ENCODE measurements at places on chromosomes 16 and 17.

GRCh38 chr17:58335779-58336455 lies 7.3 kb upstream of the TSPOAP1 start:
- DNase-seq, result no peak

GRCh38 chr16:49637933-49638672 lies 217.8 kb downstream of the ZNF423 start:
- no peak for DNase-seq

- no peak for DNase-seq
These were observed 87.8 kb downstream of the PLCG2 start for GRCh38 chr16:81866820-81867440.

DNA sequence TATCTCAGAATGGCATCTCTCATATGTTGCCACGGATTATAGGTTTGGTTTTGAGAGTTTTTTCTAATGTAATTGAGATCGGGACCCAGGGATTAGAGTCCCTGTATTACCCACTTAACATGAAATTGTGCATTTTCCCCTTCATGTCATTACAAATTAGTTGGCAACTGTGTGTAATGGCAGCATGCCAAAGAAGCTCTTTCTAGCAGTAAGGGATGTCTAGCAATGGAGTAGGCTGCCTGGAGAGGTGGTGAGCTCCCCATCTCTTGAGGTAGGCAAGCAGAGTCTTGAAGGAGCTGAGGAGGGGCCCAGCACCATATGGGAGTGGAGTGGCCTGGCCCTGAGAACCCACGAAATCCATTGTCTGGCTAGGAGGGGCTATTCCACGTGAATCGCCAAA lies 10.0 kb upstream of the KATNB1 start:
- no peak for DNase-seq

- DNase-seq, result no peak
These were observed 183.9 kb downstream of the C16orf95 start for GRCh38 chr16:87133112-87133850.

DNA sequence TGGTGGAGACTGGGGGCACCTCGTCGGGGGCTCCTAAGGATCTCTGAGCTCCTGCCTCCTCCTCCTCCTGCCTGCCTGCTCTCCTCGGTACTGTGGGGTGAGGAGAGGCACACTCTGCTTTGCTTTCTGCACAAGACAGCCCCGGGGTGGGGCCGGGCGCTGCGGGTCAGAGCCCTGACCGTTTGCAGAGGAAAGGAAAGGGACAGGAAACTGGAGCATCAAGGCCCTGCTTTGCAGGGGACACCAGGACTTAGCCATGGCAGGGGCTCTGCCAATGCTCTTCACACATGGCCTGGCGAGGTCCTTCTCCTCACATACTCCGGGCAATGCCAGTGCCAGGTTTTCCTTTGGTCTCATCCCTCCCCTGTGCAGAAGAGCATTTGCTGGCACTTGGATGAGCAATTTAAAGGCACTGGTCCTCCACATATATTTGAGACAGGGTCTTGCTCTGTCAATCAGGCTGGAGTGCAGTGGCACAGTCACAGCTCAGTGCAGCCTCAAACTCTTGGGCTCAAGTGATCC lies 23.8 kb upstream of the DOC2B start:
- no peak for DNase-seq

- no peak for DNase-seq
These were observed 132.8 kb downstream of the ABCC1 start for GRCh38 chr16:16082255-16082654.
